ENCODE measurements at places on chromosomes 16 and 17.
A peak's percentile ranks its signal among the peaks of the same experiment; 100 is the strongest.

DNA sequence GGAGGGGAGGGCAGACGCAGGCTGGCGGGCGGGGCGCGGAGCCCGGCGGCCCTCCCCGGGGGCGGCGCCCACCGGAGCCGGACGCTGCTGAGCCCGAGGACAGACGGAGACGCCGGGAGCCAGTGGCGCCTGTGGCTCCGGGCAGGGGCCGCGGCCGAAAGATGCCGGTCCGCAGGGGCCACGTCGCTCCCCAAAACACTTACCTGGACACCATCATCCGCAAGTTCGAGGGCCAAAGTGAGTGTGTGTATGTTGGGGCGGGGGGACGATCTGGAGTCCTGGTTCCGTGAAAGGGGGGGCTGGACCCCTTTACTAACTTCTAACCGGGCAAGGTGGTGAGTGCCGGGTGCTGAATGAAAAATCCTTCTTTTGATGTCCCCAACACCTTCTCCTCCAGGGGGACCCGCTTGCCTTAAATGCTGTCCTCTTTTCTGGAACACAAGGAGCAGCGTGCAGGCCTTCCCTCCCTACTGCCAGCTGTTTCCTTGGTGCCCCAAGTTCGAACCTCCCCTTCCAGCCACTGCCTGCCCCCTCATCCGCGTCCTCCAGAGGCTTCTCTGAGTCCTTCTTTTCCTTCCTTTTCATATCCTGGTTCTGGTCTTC, at the start of gene KCNH6:
TSS of gene KCNH6 (plus strand) at position 106 of the 603 bp plus-strand sequence. CDS start at position 162, 56 bp downstream.
- DNase-seq = no peak

- peak; percentile 81 for DNase-seq
These were observed 16.7 kb downstream of the HSD11B2 start for GRCh38 chr16:67447508-67448076.

DNA sequence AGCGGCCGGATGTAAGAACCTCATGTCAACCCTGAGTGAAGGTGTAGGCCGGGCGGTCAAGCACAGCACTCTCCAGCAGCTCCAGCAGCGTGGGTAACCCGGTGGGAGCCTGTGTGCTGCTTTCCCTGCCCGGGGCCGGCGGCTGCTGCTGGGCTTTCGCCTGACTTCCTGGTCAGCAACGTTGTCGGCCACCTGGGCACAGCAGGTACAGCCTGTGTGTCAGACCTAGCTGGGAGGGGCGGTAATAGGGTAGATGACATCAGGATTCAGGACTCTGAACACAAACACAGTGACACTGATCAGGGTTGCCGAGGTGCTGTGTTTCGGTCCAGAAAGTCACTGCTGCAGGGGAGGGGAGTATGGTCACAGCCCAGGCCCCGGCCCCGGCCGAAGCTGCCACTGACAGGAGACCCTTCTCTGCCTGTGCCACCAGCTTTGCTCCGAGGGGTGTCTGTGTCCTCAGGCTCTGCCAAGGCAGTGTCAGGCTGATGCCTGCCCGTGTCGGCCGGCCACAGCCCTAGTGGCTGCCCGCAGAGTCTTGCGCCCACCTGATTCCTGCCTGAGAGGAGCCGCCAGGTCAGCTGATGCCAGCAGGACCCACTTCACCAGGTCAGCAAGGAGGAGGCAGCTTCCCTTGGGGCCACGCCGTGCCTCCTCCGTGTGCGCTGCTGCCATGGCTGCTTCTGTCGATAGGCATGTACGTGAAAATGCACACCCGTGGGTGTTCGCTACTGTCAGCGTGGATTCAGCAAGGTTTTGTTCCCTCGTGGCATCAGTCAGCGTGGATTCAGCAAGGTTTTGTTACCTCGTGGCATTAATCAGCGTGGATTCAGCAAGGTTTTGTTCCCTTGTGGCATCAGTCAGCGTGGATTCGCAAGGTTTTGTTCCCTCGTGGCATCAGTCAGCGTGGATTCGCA, 9.2 kb downstream of the RAB40C start:
- no peak for DNase-seq

- DNase-seq = peak; percentile 49
These were observed 168.5 kb downstream of the BCAS3 start for GRCh38 chr17:60846175-60846574.

GRCh38 chr17:47213540-47213939, 4.4 kb downstream of the MYL4 start:
- DNase-seq = no peak

DNA sequence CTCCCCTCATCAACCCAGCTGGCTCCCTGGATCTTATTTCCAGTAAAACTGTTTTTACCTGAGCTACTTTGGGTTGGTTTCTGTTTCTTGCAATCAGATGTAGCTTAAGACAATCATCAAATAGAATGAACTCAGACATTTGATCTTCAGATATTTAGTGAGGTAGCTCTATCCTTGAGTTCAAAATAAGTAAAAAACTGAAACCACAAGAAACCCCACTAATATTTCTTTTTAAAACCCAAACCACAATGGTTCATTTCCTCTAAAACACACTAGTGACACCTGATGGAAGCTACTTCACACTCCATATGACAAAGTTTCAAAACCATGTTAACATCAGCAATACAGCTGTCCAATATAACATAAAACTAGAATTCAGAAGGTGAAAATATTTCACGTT, 37.8 kb downstream of the CACNG1 start:
- DNase-seq = no peak

DNA sequence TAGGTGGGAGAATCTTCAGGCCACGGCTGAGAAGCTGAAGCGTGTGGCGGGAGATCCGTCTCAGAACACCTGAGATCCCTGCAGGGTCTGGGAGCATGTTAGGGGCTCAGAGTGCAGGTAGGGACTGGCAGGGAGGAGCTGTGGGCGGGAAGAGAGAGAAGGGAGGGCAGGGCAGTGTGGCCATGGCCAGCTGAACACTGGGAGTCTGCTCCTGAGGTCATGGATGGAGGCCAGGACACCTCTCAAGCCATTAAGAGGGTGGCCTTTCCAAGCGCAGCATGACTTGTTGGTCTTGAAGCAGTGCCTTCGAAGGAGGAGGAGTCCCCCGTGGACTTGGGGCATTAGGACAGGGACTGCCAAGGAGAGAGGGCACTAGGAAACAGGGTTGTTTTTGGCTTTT, 23.7 kb downstream of the NAA60 start:
- DNase-seq = no peak

DNA sequence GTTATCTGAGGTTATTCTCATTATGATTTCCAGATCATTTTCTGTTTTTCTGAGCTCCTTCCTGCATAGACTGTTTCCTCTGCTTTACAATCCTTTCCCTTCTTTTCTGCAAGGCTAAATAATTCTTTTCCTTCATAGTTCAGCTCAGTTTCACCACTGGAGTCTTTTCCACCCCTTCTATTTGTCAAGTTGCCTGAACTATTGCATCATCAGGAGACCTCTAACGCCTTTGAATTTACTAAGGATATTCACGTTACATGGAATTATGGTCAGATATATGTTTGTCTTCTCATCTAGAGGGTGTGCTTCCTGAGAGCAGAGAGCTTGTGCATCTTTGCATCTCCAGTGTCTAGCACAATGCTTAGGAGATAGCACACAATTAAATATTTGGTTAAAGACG, 140.4 kb upstream of the CA10 start:
- DNase-seq = no peak

GRCh38 chr17:82213251-82214011, 789 bp upstream of the CCDC57 start:
- peak; percentile 74 for DNase-seq

- no peak for DNase-seq
These were observed 138.2 kb downstream of the C16orf95 start for GRCh38 chr16:87178977-87179376.
